ENCODE measurements at places on chromosomes 13 and 19.

DNA sequence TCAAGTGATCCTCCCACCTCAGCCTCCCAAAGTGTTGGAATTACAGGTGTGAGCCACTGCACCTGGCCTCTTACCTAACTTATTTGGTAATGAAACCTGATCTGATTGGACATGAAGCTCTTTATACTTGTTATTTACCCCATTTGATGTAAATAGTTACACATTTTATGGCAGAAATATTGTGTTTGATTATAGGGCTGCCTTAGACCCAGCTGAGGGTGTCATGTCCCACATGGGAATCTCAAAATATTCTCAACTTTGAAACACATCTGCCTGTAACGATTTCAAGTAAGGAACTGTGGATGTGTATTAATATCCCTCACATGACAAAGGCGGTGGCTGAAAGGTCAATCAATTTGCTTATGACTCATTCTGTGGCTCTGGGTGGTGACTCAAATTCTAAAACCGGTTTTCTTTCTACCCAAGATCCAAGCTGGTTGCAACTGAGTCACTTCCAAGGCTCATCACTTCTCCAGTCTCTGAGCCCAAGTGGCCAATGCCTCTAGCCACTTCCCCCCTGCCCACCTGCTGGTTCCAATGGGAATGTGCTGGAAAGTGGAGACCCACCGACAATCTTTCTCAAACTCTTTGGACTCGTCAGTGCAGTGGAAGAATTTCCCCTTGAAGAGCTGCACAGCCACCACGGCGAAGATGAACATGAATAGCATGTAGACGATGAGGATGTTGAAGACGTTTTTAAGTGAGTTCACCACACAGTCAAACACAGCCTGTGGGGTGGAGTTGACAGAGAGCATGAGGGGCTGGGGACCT is 110.9 kb downstream of the IER2 start:
- peak; percentile 38 for DNase-seq

- no peak for DNase-seq
These were observed 95.3 kb upstream of the SLC15A1 start for GRCh38 chr13:98847780-98848179.

DNA sequence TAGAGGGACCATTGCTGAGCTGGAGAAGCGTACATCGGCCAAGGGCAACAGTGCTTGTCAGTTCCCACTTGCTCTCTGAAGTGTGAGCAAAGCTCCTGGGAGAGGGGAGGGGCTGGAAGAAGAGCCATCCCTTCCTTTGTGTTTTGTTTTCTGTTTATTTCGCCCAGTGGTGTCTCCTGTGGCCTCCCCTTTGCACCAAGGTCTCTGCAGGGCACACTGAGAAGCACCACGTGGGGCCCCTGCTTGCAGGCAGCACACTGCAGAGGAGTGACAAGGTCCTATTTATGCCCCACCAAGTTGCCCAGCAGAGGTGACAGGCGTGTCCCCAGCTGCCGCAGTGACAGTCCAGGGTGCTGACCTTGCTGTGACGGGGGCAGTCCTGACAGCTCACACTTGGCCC is 24.0 kb downstream of the GRIN2D start:
- DNase-seq, result no peak

GRCh38 chr19:18616023-18616422 is 3.4 kb downstream of the TMEM59L start:
- no peak for DNase-seq

GRCh38 chr13:111034811-111035210 is 80.3 kb upstream of the ARHGEF7 start:
- no peak for DNase-seq

DNA sequence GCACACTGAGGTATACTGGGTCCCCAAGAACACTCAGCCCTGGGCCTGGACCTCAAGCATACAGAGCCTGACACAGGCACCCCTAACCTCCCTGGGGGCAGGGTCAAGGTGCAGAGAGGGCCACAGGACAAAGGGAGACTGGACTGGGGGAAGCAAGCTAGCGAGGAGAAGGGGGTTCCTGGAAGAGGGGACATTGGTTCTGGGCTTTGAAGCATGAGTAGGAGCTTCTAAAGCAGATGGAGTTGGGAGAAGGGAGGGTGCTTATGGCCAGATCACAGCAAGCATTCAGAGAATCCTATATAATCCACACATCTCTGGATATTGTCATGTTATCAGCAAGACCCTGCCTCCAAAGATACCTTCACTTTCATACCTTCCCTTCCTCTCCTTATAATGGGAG is 3.2 kb downstream of the CIB3 start:
- DNase-seq, result no peak

DNA sequence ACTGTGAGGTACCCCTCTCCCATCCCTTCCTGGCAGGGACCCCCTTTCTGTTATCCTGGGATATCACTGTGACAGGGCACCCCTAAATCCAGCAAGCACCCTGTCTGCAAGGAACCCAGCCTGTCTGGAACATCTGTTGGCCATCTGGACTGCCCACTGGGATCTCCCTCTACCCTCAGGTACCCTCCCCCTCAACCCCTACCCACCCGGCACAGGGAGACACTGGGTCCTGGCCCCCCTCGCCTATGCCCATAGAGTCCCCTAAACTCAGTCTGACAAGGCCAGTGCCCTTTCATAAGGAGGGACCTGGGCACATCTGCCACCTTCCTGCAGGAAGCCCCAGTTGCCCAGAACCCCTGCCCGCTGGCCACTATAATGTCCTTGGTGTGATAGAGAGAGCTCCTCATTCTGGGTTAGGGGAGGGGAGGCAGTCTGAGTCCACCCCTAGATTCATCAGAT is 2.8 kb upstream of the SLC27A5 start:
- no peak for DNase-seq
